ENCODE measurements at places on chromosomes 1 and 21.

- no peak for DNase-seq
Observed at GRCh38 chr1:25109531-25109951, 122.8 kb downstream of the SYF2 start.

- DNase-seq: no peak
Observed at GRCh38 chr1:53051676-53052075, 10.3 kb upstream of the PODN start.

- no peak for DNase-seq
Observed at GRCh38 chr1:31153423-31153822, 86.3 kb downstream of the NKAIN1 start.

GRCh38 chr1:167977245-167977644, 40.4 kb upstream of the MPC2 start:
- no peak for DNase-seq

All from SHP77 treated with DMSO at 0.1 percent for 48 hours (cell line).